ENCODE measurements at places on chromosomes 5 and 9.

DNA sequence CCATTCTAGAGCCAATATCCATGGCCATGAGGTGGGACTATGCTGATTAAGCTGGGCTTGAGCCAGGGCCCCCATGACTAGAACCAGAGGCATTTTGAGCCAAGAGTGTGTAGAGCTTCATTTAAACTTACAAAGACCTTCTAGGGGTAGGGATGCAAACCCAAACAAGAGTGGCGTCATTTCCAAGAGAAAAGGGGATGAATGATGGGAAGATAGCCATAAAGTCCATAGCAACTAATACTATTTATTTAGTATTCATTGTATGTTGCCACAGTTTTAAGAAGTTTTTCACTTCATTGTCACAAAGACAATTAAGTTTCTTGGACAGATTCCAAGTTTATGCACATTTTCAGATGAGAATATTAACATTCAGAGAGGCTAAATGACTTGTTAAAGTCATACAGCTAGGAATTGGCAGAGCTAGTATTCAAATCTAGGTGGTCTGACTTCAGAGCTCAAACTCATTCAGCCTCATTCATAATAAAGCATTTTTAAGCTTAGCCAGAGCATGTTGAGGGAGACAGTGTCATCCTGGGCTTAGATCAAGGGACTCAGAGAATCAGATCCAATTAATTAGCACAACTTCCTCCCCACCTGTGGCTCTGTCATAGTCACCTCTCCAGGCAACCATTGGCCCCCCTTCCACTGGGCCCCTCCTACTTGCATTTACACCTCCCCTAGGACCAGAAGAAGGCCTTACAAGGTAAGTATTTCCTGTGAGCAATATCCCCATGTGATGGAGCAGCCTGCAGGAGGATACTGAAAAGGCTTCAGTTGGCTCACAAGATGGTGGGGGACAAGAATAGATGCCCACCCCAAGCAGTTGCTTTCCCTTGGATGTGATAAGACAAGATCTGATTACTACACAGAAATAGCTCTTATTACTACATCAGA lies 95.0 kb upstream of the PCSK1 start:
- DNase-seq = no peak

GRCh38 chr5:149083846-149084245 lies 21.0 kb upstream of the SH3TC2 start:
- no peak for DNase-seq

- DNase-seq = no peak
These were observed 37.3 kb upstream of the TENT4A start for GRCh38 chr5:6675784-6676491.

- DNase-seq = no peak
These were observed 66.8 kb upstream of the CXCL14 start for GRCh38 chr5:135645336-135646180.

GRCh38 chr5:157431544-157432200 lies 28.3 kb upstream of the NIPAL4 start:
- no peak for DNase-seq

DNA sequence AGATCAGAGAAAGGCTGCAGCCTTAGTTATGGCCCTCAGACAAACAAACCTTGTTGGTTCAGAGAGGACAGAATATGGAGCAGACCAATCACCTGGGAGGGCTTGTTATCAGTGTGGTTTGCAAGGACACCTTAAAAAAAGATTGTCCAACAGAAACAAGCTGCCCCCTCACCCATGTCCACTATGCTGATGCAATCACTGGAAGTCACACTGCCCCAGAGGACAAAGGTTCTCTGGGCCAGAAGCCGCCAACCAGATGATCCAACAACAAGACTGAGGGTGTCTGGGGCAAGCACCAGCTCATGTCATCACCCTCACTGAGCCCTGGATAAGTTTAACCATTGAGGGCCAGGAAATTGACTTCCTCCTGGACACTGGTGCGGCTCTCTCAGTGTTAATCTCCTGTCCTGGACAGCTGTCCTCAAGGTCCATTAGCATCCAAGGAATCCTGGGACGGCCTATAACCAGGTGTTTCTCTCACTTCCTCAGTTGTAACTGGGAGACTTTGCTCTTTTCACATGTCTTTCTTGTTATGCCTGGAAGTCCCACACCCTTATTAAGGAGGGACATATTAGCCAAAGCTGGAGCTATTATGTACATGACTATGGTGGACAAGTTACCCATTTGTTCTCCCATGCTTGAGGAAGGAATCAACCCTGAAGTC lies 36.9 kb upstream of the TBCA start:
- no peak for DNase-seq

DNA sequence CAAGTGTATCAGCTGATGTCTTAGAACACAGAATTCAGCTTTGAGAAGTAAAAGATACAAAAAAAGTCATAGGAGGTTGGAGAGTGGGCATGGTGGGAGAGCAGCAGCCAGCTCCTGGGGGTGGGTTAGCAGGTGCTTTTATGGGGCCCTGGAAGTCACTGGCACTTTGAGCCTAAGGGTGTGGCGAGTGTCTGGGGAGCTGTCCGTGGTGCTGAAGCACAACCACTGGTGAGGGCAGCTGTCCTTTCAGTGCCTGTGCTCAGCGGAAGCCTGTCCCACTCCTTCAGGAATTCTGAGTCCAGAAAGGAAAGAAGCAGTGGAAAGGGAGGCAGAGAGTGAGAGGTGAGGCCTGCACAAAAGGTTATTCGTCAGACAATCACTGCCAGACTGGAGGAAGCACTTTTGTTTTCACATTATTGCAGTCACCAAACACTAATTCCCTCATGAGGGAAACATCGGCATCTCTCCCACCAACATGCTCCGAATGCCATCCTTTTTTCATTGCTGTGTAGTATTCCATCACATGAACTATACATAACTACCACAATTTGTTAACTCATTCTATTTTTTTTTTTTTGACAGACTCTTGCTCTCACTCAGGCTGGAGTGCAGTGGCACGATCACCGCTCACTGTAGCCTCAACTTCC lies 59.4 kb upstream of the RAPGEF1 start:
- DNase-seq = peak; percentile 79

- no peak for DNase-seq
These were observed 2.4 kb downstream of the POLR3G start for GRCh38 chr5:90477073-90477472.

DNA sequence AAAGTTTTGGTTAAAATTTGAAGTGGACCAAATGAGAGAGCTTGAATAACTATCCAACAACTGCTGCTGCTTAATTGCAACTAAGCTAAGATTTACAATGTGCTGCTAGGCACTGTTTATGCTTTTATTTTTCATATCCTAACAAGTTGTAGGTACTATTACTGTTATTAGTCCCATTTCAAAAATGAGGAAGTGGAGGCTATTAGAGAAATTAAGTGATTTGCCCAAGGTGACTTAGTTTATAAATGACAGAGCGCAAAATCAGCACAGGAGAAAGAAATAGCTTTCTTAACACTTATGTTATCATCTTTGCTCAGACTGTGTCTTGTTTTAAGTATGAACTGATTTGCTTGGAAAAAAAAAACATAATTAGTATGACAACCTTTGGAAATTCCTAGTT lies 23.1 kb downstream of the WDR36 start:
- no peak for DNase-seq

GRCh38 chr5:110996742-110997141 lies 74.8 kb upstream of the TSLP start:
- no peak for DNase-seq

- DNase-seq = no peak
These were observed 27.9 kb downstream of the FOXD1 start for GRCh38 chr5:73420666-73421065.

DNA sequence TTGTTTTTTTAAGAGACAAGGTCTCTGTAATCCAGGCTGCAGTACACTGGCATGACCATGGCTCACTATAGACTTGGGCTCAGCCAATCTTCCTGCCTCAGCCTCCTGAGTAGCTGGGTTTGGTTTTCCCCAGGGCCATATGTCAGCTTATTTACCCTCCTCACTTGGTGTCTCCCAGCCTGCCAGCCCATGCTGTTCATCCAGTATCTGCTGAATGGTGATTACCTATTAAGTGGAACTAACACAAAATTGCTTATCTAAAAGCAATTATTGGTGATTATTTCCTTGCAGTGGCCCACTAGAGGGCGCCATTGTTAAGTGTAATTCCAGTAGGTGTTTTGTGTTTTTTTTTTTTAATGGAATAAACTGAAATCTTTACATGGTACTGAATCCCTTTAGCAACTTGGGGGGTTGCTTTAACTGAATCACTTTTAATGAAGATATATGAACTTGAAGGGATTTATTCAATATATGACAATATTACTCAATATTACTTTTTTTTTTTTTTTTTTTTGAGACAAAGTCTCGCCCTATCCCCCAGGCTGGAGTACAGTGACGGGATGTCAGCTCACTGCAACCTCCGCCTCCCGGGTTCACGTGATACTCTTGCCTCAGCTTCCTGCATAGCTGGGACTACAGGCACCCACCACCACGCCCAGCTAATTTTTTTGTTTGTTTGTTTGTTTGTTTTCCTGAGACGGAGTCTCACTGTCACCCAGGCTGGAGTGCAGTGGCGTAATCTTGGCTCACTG lies 13.8 kb downstream of the EXOSC2 start:
- DNase-seq = no peak

- DNase-seq = peak; percentile 2
These were observed 8.4 kb upstream of the SETD9 start for GRCh38 chr5:56900858-56901578.

- no peak for DNase-seq
These were observed 83.4 kb downstream of the MEGF10 start for GRCh38 chr5:127373858-127374491.

DNA sequence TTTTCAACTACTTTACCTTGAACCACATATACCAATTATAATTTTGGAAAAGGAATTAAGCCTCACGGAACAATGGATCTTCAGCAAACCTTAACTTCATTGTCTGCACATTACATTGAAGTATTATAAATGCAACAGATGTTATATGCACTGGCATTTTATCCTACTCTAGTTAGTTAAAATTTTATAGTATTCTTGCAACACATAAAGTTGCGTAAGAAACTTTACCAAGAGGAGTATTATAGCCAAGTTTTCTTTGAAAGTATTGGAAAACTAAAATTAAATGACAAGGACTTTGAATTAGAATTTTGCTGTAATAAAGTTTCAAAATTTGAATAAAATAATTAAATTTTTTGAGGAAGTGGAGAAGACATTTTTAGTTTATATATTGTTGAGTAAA lies 63.4 kb upstream of the SREK1 start:
- no peak for DNase-seq

- DNase-seq = no peak
These were observed 57.9 kb downstream of the PTCD2 start for GRCh38 chr5:72377910-72378638.

GRCh38 chr5:170143091-170143490 lies 37.4 kb downstream of the FOXI1 start:
- no peak for DNase-seq

DNA sequence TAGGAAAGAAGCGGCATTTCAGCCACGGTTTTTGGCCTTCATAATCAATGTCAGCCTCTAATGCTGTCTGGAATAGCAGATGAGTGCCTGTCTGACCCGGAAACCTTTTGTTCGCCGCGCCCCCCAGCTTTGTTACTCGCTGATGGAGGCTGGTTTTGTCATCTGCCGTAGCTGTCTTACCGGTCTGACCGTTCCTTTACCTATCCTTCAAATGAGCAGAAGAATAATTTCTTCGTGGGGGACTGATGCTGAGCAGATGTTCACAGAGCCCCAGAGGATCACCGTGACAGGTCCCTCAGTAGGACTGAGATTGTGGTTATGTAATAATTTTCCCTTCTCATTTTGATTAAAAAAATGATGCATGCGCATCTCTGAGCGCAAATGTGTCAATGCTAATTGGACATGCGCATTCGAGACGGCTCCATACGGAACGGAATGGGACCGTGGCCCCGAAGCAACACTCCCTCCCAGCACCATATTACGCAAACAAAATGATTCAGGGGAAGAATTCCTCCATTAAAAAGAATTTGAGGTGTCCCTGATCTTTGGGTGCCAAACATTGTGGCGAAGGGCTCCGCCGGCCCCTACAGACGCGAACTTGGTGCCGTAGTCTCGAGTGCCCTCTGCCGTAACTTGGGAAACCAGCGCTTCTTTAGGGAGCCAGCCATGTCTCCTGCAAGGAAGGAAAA lies 27.6 kb downstream of the TLX3 start:
- no peak for DNase-seq

DNA sequence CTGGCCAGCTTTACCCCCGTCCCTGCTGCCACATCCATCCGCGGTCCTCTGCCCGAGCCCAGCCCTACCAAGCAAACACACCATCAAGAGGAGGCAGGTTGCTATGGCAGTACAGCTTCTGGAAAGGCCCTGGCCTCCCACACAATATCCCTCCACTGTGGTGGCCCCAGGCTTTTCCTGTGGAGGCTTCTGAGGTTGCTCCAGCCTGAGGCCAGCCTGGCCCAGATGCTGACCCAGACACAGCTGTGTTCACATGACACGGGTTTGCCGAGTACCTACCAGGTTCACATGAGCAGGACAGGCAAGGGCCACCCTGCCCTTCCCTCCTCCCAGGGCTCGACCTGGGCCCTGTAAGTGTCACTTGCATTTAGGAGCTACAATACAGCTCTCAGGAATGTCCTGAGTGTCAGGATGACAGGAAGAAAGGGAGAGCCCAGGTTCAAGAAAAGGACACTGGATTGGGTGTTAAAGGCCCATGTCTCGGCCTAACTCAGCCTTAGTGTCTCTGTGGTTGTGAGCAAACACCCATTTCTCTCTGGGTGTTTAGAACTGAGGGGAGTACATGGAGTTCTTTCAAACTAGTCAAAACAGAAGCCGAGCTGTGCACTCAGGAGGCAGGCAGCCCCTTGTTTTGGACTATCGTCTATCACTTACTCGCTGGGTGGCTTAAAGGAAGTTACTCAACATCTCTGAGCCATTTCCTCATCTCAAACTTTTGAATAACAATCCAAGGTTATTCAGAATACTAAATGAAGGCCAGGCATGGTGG lies 40.2 kb downstream of the NAIF1 start:
- no peak for DNase-seq

DNA sequence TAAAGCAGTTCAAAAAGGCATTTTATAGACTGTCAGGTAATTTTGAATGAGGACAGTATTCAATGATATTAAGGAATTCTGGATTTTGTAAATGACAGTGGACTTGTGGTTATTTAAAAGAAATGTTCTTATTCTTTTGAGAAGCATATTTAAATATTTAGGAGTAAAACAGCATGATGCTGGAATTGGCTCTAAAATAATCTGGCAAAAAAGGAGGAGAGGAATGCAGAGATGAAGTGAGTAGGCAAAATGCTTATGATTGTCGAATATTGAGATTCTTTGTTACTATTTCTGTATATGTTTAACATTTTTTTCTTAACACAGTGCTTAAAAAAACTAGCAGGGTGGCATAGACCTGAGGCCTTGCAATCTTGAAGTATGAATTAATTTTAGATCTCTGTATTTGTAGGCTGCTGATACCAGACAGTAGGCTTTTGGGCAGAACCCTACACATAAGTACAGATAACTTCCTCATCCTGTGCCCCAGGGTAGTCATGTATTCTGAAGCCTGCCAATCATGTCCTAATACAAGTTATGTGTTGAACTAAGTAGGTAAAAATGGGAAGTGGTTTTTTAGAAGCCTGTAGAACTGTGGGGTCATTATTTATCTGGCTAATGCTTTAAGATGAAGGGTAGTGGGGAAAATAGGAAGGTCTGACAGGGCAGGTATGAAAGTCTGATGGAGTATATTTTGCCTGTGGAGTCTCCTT lies 9.4 kb downstream of the CD180 start:
- DNase-seq = no peak

- peak; percentile 12 for DNase-seq
These were observed 293.5 kb downstream of the HINT1 start for GRCh38 chr5:130871346-130872086.
